ENCODE measurements at places on chromosomes 5 and 9.
A peak's percentile ranks its signal among the peaks of the same experiment; 100 is the strongest.

DNA sequence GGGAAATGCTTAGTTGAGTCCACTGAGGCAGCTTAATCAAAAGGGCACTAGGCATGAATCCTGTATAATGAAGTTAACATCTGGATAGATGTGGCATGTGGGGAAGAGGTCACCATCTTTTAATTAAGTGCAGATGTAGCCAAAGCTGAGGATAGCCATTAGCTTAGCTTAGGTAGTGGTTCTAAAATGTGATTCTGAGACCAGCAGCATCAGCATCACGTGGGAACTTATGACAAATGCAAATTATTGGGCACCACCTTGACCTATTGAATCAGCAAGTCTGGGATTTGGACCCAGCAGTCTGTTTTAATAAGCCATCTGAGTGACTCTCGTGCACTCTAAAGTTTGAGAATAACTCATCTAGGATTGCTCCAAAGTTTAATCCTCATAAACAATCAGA, 63.8 kb downstream of the SNCAIP start:
- no peak for DNase-seq

DNA sequence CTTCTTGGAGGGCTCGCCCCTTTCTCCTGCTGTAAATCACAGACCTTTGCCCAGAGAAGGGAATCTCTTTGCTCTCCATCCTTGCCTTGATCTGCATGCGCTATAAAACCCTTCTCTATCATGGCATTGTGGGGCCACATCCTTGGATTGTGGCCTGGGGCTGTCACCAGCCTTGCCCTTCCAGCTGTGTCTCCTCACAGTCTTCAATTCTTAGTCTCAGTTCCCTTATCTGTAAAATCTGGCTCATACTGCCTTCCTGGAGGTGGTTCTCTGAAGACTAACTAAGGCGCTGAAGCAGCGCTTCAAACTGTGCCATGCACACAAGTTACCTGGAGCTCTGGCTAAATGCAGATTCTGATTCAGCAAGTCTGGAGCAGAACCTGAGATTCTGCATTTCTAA, 53.4 kb upstream of the RARS1 start:
- DNase-seq: no peak

GRCh38 chr5:14243766-14244165, 100.6 kb downstream of the TRIO start:
- no peak for DNase-seq

DNA sequence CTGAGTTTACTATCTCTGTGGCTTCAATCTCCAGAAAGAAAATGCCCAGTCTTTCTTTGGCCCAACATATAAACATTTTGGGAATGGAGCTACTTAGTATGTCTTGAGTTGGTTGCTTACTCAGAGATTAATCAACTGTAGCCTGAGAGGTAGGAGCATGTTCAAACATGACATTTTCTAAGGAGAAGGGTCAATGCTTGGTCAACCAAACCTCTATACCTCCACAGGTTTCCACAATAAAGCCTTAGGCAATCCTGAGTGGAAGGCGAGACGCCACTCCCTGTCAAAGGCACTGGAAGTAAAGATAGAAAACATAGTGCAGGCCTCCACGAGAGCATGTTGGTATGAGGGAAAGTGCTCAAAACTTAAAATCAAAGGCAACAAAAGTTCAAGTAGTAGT, 411.4 kb downstream of the KCTD16 start:
- no peak for DNase-seq

DNA sequence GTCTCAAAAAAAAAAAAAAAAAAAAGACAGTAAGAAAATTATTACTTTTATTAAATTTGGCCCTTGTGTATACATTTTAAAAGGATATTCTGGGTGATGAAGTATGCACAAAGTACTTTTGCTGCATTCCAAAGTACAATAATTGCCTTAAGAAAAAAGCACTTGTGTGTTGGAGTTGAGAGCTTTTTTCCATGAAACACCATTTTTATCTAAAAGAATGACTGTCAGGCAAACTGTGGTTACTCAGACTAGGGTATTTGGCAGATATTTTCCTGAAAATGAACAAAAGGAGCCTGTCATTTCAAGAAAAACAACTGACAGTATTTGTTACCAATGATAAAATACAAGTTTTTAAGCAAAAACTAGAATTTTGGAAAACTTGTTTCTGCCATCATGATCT, 84.3 kb upstream of the PTPN3 start:
- no peak for DNase-seq

DNA sequence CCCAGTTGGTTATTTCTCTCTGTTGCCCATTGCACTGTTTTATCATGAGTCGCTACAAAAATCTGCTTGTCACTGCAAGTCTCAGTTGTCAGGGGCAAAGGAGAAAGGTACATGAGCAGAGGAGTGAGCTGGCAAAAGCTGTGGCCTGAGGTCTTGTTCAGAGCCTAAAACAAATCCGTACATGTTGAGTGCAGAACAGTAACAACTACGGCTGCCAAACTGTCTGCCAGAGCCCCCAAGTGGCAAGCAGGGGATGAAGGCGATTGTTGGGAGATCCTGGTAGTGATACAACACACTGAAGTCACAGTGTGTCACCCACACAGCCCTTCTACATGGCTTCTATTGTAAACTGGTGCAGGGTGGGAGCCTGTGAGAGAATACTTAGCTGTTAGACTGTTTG, 50.9 kb downstream of the BRINP1 start:
- no peak for DNase-seq

GRCh38 chr9:18461496-18461895, 12.5 kb upstream of the ADAMTSL1 start:
- DNase-seq: no peak

DNA sequence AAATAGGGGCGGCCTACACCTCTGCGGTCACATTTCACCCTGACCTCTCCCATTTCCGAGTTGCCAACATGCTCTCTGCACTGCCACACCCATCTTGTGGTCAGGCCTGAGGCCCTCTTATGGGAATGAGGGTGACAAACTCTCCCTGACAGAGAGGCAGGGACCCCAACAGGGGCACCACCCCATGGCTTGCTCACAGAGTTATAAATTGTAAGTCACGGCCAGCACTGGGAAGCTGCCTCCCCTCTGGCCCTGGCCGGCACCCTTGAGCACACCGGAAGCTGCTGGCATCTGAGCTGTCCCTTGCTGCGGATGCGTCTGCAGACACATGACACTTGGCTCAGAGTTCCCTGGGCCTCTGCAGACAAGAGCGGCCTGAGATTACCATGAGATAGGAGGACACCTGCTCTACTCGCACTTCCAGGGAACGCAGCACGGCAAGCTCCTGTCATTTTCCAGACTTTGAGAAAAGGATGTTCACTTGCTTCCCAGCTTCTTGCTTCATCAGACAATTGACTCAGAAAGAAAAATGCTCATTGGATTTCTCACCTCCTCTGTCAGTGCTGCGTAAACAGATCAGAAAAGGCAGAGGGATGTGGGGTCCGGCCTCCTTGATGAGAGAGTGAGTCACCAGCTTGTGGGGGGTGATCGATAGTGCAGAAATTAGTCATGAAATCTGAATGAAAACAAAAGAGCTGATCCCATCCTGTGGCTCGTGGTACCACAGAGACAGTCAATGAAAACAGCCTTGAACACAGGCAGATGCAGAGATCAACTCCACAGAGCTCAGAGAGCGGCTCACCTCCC, 269.8 kb downstream of the SYK start:
- no peak for DNase-seq

DNA sequence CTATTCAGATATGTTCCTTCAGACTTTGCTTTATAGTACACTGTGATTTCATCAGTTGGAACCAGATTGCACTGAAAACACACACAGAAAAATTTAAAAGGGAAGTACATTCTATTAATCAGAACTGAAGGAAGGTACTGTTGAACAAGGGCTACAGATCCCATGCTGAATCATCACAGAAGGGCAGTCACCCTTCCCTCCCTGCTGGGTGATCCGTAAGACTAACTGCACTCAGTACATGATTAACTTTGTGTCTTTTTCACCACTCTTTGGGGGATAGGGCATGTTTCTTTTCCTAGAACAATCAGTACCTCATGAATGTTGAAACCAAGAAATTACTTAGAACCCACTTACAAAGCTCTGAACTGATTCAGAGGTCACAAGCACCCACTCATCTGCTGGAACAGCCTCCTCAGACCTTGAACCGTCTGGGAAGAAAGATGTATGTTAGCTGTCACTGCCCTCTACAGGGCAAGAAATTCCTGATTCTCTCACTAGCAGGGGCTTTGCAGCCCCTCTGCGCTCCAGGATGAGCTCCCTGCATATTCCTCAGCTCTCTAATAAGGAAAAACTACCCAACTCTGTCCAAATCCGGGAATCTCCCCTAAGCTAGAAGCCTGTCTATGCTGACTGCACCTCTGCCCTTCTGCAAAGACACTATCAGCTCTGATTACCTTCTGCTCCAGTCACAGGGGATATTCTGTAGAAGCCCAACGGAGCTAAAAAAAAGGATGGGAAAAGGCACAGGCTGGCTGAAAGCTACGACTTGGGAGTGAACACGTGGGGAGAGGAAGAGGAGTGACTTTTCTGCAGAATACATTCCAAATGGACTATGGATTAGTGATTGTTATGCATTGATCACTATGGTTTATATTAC, 51.0 kb downstream of the IARS1 start:
- DNase-seq: no peak

DNA sequence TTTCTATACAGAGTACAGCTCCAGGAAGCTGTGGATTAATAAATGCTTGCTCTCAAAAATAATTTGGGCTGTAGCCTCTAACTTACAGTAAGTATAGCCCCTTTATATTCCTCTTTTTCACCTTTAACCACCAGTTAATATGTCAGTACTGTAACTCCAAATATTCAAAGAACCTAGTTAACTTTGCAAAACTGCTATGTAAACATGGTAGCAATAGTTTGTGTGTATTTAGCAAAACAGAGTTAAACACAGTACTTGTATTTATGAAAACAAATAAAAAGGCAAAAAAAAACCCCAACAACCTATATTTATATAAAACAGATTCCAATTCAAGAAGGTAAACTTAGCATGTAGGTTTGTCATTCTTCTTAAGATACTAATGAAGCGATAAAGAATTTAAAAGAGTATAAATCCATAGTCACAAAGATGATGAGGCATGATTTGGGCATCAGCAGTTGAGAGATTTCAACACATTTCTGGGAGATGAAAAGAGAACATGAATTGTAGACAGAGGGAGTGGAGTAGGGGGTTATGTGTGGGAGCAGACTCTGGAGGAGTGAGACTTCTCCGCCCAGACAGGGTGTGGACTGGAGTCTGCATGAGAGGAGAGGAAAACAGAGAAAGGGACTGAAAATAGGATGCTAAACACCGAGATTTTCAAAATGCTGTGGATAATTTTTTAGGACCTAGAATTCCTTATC, 47.0 kb upstream of the F2RL1 start:
- DNase-seq: no peak

DNA sequence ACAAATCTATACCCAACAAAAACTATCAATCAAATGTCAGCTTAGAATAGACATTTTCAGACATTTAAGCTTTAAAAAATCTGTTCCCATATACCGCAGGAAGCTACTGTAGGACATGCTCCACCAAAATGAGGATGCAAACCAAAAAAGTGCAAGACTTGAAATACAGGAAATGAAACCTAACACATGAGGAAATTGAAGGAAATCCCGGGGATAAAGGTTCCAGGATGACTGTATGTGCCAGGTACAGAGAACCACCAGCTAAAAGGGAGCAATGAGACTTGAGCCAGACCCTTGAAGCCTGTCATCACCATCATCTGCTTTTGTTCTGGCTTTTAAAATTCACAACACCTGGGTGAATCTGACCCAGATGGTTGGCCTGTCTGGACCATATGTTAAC, 21.4 kb downstream of the DIAPH1 start:
- no peak for DNase-seq

DNA sequence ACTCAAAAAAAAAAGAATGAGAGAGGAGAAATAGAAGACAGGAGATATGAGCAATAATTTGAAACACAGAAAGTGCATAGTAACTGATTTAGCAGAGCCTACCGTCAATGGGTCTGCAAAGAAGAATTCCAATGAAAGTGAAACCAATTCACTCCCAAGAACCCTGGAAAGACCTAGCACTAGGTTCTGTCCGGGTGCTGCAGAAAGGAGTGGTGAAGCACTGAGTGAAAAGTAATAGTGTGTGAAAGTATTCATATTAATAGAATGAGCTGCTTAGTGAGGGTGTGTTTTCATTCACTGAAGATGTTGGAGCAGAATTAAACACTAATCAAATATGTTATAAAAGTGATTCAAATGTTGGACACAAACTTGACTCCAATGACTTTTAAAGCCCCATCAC, 51.3 kb upstream of the SLC30A5 start:
- no peak for DNase-seq

DNA sequence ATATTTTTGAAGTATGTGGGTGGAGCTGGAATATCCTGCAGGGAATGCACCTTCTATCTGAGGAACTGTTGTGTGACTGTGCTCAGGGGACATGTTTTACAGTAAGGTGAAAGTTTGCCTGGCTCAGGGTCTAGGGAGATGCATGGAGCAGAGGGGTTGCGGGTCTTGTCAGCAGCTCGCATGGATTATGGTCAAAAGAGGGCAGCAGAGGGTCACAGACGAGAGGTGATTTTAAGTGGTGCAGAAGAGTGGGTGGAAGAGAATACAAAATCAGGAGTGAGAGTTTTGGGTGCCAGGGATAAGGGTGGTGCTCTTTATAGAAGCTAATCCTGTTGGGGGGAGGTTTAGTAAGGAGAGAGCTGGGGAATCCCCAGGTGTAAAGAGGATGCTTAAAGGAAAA, 53.5 kb upstream of the GRIN3A start:
- no peak for DNase-seq

- DNase-seq: no peak
These were observed 171.0 kb downstream of the DAB2IP start for GRCh38 chr9:121822093-121823085.

DNA sequence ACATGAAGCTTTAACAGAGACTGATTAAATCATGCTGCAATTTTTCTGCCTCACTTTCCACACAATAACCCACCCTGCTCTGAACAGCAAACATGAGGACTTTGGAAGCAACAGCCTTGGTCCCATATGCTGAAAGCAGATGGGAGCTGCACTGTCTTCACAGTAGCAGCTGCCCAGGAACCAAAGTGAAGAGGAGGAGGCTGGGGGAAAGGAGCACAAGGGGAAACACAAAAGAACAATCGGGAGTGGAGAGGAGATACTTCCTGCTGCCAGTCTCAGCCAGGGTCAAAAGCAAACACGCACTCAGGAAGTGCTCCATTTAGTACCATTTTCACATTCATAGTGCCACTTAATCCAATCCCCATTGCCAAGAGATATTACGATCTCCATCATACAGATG, 183.3 kb upstream of the PUM3 start:
- DNase-seq: no peak

DNA sequence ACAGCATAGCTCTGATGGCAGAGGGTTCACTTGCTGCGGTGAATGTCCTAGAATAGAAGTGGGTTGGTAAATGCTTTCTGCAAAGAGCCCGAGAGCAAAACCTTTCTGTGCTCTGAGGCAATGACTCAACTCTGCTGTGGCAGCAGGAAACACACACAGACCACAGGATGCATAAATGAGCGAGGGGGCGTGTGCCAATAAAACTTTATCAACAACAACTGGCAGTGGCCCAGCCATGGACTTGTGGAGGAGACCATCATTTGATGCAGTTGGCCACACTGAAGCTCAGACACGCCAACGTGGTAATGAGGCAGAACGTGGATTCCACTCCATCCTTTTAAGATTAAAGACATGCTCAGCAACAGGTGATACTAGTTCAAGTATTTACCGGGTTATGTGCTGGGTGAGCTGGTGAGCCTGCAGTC, 6.8 kb downstream of the MRPL36 start:
- peak; percentile 49 for DNase-seq
